Articular chondrocyte of knee joint (primary cell): ENCODE measurements at places on chromosomes 4 and X. TPM values are rescaled to one million over a fixed set of nuclear protein-coding genes. Genes with fewer than 3 reads are reported as not detected.

Gene AFF2
- total RNA-seq, result 1.8 and 5.1 TPM in 2 replicates

Gene NPY2R
- not detected in 2 replicates for total RNA-seq

Gene EPHA5
- under 0.01 TPM in 2 replicates for total RNA-seq

Gene COX7B2
- total RNA-seq, result not detected in 2 replicates

Gene GLRA3
- total RNA-seq, result not detected in 2 replicates

Gene TMEM156
- total RNA-seq, result not detected in 2 replicates
